ENCODE measurements at places on chromosomes 5 and 9.

DNA sequence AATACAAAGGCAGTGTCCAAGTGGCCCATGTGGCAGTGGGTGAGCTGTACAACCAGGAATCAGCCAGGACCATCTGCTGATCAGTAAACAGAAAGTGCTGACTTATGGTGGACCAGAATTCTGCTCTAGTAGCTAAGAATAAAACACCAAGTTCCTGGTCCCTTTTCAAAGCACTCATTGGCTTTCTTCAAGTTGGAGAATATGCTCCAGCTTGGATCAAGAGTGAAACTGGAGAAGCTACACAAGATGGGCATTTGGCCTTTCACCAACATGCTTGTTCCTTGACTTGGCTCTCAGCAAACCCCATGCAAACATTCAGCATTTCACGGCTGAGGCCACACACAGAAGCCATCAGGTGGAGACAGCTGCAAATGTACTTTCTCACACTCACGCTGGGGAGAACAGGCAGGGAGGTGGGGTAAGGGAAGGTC is 32.1 kb downstream of the MARCHF3 start:
- DNase-seq: no peak

DNA sequence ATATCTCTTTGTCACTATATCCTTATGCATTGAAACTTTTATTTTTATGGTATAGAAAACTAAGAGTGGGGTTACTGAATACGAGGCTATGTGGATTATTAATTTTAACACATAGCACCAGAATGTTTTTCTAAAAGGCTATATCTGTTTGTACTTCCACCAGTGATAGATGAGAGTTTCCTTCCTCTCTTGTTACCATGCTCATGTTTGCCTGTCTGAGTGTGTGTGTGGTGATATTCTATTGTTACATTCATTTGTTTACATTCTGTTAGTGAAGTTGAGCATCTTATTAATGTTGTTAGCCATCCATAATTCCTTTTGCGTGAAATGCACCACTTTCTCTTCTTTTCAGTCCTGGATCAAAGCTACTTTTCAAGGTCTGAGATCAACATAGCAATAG is 54.1 kb upstream of the ALDH1A1 start:
- no peak for DNase-seq

- DNase-seq: no peak
Observed at GRCh38 chr9:20355022-20355421, 267.3 kb downstream of the MLLT3 start.

DNA sequence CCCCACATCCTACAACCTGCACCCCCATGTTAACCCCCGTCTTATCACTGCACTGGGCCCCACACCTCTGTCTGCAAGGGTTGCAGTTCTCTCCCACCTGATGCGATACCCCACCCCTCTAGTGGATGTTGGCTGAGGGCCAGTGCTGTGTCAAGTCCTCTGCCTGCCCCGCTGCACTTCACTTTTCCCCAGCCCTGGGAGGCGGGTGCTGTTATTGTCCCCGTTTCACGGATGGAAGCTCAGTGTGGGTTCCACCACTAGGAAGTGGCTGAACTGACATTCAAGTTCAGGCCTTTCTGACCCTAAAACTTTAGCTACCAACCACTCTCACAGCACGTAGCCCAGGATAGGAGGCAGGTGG is 3.5 kb downstream of the SNCB start:
- DNase-seq: no peak

- DNase-seq: no peak
Observed at GRCh38 chr9:123239726-123240125, 28.7 kb downstream of the STRBP start.

- DNase-seq: peak; percentile 26
Observed at GRCh38 chr5:102617191-102618187, 118.7 kb upstream of the SLCO6A1 start.

- peak; percentile 39 for DNase-seq
Observed at GRCh38 chr9:96462541-96462940, 12.6 kb downstream of the HABP4 start.

All from renal pelvis (tissue), 12 donors.